HEK293T (cell line): ENCODE measurements at places on chromosomes 6 and 20.

- DNase-seq: no peak
These were observed 50.6 kb downstream of the PDSS2 start for GRCh38 chr6:107408714-107409113.

GRCh38 chr6:31586599-31587281 is 663 bp downstream of the LST1 start:
- DNase-seq: no peak

DNA sequence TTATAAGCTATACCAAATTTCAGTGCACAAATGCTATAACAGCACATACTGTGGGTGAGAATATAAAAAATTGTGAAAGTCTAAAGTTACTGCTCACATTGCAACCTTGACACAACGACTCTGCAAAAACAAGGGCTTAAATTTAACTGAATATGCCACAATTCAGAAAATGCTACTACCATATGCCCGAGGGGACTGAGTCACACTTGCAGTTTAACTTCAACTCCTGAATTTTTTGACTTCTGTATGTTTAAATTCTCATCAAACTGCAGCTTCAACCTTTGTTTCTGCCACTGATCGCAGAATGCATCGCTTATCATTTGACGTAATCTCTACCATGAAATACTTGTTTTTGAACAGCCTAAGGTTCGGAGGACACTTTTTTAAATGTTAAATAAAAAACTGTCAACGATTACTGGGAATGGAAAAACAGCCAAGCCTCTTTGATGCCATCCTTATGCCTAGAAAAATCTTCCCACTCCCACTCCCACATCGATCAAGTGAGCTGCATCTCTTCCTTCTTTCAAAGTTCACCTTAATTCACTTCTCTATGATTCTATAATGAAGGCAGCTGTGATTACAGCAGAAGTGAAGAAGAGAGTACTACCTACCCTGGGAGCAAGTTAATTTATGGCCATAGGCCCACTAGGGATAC is 136.5 kb downstream of the ATXN1 start:
- DNase-seq: no peak

GRCh38 chr6:155678361-155678760 is 222.7 kb upstream of the NOX3 start:
- DNase-seq: no peak

GRCh38 chr6:39225543-39225942 is 3.7 kb downstream of the KCNK5 start:
- no peak for DNase-seq

- no peak for DNase-seq
These were observed 157.6 kb downstream of the HDGFL1 start for GRCh38 chr6:22726966-22727365.

DNA sequence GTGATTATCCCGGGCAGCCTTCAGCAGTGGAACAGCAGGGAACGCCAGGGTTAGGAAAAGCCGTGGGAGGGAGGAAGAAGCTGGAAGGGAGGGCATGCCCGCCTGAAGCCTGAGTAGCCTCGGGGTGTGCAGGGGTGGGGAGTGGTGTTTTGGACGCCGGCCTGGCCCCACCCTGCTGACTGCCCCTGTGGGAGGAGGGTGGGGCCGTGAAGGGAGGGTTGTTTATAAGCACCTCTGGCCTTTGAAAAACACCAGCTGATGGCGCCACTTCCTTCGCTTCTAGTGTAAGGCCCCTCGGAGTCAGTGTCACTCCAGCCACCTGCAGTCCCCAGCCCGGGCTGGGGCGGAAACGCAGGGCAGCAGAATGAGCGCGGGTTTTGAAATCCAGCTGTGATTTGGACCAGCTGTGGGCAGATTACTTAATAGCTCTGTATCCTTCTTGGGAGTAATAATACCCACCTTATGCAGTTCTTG is 52.8 kb upstream of the BMP6 start:
- peak; percentile 46 for DNase-seq

DNA sequence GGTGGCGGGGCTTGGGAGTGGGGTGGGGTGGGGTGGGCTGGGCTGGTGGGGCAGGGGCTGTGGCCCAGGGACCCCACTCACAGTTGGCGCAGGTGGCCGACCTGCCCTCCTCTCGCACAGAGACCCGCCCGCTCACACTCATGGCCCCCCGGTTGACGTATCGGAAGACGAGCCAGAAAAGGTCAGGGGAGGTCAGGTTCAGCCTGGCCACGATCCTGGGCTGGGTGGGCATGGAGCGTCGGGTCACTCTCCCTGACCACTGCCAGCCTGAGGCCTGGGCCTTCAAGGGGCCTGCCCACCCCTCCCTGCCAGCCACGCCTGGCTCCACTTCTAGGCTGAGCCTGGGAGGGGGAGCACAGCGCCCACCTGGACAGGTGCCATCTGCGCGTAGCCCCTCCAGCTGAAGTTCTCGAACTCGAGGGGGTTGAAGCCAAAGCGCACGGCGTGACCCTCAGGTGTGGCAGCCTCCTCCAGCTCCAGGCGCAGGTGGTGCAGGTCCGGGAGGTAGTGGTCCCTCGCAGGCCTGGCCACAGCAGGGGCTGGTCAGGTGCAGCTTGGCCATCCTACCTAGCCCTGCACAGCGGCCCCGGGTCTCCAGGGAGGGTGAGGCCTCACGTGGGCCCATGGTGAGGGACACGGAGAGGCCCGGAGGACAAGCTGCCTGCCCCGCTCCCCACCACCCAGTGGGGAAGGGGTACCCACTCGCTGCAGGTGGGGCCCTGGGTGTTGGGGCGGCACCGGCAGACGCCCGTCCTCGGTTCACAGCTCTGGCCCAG is 31.2 kb downstream of the ADRM1 start:
- no peak for DNase-seq

DNA sequence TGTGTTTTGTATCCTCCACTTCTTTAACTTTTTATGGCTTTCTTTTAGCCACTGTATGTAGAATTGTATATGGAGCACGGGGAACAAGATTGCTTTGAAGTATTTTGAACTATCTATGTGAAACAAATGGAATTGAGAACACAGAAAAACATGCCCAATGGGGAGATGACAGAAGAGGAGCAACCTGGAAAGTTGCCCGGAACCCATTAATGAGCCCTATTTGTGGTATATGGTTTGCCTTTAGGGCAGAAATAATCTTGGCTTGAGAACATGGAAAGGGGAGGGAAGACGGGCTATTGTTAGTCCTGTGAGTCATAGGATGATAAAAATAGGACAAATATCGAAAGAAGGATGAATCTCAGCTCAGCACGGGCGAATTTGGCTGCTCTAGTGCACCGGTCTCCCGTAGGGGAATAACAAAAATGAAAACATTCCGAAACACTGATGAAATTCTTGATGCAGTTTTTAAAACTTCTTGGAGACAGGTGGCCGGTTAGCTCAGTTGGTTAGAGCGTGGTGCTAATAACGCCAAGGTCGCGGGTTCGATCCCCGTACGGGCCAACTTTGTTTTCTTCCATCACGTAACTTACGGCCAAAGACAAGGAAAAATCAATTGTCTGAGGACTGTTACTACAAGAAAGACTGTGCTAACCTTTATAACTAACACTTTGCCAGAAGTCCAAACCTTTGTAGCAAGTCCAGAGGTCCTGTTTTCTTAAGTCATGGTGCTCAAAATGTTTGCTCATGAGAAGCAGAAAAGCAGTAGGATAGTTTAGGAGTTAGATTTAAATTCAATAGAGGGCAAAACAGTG is 15.7 kb downstream of the HMGN4 start:
- DNase-seq: no peak

- DNase-seq: no peak
These were observed 100.9 kb upstream of the NFATC2 start for GRCh38 chr20:51643390-51643789.

- DNase-seq: no peak
These were observed 38.6 kb upstream of the B3GAT2 start for GRCh38 chr6:70995411-70995810.

- DNase-seq: peak; percentile 71
These were observed 40.6 kb downstream of the ISM1 start for GRCh38 chr20:13261460-13262301.

DNA sequence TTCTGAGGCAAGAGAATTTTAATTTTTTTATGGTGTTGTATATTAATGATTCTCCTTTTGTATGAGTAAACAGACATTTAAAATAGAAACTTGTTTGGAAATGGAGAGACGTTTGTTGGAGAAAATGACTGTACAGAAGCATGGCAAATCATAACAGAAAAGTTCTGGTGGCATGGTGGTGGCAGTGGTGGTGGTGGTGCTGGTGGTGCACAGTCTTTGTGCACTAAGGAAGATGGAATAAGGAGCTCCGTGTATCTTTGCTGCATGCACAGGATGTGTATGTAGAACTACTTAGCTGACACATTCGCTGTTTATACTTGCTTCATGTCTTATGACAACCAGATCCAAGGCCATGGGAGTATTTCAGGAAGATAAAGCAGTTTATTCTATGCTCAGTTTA is 294.9 kb downstream of the UTRN start:
- DNase-seq: no peak

GRCh38 chr6:123415844-123416468 is 220.8 kb downstream of the TRDN start:
- DNase-seq: peak; percentile 47

DNA sequence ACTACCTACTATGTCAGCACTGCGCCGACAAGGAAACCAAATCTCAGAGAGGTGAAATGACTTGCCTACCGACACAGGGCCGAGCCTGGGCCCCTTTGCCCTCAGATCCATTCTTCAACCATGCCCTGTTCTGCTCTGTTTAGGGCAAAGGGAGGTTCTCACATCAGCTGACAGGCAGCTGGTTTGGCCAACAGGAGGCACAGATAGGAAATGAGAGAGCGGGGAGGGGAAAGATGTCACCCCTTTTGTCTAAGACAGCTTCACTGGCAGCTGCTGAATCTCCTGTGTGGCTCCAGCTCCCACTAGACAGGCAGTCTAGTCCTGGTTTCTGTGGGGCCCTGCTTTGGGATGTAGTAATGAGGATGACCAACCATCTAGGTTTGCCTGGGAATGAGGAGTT is 158.7 kb downstream of the TMEM200A start:
- DNase-seq: no peak

- no peak for DNase-seq
These were observed 30.2 kb upstream of the SGK1 start for GRCh38 chr6:134347885-134348805.

DNA sequence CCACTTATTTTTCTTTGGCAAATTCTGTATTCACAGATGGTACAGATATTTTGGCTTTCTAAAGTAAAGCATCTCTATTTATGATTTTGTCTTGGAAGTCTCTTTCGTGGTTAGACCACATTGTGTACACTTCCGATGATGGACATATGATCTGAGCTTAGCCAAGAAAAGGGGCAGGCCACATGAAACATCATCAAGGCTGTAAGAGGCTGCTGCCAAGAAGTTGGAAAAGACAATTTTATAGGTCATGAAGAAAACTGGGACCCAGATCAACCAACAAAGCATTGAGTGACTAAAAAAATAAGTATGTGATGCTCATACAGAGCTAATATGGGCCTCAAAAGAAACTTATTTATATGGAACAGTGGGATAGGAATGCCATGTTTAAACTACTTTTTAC is 266.4 kb downstream of the HAO1 start:
- DNase-seq: no peak

DNA sequence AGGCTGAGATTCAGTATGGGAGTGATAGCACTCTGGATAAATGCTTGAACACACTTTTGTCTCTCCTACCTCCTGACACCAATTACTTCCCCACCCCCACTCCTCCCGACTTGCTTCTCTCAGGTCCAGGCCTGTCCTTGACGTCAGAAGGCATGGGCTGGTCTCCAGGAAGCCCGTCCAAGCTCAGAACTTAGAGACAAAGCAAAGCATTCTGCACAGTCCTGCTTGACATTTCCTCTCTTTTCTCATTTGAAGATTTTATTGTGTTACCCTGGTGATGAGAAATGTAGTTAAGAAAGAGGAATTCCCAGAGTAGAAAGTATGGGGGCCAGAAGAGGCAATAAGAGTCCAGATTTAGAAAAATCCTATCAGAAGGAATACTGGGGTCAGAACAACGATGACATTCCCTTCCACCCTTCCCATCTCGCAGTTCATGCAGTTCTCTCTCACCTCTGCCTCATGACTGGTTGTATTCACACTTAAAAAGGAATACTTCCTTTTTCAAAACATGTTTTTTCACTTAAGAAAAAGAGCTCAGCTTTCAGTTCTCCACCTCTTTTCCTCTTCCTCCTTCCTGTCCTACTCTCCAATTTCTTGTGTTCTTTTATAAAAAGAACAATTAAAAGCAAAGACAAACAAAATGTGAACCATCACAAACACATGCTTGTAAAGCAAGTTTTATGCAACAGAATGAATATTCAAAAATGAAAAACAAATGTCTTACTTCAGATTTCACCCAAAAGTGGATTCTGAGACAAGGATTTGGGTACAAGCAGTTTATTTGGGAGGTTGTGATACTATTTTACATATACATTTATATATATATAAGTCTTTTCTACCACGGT is 18.5 kb upstream of the FAM184A start:
- no peak for DNase-seq

DNA sequence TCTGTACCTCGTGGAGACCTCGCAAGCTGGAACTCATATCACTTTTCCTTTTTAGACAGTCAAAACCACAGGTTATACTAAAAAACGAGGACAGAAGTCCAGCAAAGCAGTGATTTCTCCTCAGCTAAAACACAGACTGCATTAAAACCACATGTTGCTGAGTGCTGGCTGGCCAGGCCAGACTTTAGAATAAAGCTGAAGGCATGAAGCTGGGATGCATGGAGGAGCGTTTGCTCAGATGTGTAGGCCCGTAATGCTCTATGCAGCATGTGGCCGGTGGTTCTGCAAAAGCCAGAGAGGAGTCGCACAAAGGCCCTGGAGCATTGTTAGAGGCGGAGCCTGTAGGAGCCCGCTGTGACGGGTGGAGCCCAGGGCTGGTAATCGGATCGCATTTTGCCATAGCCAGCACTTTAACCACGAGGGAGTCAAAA is 83.6 kb downstream of the SMOC2 start:
- DNase-seq: peak; percentile 40

- DNase-seq: no peak
These were observed 38.5 kb downstream of the TRAM2 start for GRCh38 chr6:52538252-52538900.

- no peak for DNase-seq
These were observed 130.2 kb upstream of the CEP162 start for GRCh38 chr6:84357631-84358030.

- DNase-seq: no peak
These were observed 37.1 kb upstream of the TFAP2A start for GRCh38 chr6:10451828-10452509.

DNA sequence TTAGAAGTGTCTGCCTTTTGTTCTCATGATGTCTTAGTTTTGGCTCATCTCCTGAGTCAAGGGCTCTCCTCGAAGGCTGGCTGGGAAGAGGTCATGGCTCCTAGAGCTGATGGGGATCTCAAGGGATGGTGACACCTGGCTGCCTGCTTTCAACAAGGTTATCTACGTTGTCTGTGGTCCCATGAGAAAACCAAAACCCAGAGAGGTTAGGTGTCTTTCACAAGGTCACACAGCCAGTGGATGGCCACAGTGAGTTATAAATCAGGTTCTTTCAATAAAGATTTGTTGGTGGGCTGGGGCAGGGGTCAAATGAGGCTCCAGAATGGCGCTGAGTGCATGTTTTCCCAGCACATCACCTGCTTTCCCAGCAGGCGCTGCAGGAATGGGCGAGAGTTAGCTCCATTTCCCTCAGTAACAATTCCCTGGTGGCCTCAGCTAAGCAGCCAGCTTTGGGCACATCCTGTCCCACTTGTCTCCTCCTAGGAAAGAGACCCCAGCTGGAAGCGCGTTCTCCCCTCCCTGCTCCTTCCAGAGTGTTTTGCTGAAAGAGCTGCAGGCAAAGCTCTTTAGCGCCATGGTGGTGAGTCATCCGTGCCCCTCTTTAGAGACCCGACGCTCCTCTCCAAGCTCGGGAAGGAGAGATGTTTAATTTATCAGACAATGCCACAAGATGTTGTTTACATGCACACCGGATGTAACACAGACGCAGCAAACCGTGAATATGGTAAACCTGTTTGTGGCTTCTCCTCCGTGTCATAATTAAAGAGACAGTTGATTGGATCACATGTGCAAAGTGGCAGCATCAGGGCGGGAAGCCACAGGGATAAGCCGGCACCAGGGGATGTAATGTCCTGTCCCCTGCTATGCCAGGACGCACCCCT is 109.7 kb downstream of the LRFN2 start:
- peak; percentile 12 for DNase-seq
